ENCODE measurements at places on chromosomes 16 and 17.

DNA sequence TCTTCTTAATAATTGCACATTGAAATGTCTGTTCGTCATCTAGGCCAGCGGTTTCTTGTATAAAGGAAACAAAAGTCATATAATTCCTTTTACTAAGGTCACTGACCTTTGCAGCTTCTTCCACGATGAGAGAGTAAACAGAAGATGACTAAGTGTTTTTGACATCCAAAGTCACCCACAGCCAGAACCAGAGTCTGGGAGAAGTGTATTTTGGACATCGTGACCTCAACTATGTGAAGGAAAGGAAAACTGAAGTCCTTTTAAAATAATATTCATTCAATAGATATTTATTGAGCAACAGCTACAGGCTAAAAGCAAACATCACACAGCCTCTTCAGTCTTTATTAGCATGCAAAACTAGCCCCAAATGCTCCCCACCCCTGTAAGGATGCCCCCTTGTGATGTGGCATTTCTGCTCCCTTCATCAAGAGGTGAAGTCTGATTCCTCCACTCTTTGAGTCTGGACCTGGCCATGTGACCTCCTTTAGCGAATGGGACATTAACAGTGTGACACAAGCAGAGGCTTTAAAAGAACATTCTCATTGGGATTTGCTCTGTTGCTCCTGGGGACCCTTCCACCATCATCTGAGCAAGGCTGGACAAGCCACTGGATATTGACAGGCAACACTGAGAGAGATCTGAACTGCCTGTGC, 8.1 kb upstream of the PMP22 start:
- DNase-seq: peak; percentile 98

DNA sequence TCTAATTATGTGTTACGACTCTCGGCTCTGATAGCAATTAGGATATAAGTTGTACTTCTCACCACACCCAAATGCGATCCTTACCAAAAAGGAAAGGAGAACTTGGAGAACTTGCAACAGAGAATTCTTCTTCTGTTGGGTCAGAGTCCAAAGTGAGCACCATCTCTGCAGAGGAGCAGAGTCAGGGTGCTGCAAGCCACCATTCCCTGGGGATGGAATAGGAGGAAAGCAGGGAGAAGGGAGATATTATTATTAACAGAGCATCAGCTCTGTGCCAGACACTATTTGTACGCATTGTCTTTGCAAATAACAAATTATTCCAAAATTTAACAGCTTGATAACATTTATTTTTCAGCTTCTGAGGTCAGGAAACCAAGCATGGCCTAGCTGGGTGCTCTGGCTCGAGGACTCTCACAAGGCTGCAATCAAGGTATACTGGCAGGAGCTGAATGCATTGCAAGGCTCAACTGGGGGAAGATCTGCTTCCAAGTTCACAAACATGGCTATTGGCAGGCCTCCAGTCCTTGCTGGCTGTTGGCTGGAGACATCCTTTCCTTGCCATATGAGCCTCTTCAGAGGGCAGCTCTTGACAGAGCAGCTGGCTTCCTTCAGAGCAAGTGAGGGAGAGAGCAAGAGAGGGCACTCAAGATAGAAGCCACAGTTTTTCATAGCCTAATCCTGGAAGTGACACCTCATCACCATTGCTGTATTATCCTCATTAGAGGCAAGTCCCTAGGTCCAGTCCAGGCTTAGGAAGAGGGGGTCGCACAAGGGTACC, 296.2 kb upstream of the CDH5 start:
- DNase-seq: peak; percentile 43

DNA sequence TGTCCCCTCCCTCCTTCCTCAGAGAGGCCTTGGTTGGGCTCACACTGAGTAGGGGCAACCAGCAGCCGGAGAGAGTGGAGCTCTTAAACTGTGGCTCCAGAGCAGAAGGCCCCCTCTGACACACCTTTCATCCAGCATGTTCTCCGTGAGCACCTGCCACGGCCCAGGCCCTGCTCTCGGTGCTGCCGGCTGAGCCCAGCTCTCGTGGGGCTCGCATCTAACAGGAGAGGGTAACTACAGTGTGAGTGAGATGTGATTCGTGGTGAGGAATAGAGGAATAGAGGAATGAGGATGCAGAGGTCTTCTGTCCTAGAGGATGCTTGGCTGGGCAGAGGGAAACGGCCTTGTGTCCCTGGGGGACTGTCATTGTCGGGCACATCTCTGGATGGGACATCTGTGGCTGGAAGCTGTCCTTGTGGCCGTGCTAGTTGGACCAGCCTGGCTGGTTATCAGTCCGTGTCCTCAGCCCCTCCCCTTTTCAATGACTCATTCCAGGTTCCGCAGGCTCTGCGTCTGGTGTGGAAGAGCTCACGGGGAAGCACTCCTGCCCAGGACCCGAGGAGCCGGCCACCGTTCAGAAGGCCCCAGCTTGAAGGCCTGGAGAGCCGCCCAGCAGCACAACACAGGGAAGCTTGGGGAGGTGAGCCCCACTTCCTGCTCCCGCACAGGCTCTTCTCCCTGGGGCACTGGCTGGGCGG, 11.9 kb upstream of the DNASE1 start:
- peak; percentile 71 for DNase-seq

GRCh38 chr17:19388791-19389785, 2.1 kb upstream of the MFAP4 start:
- DNase-seq: no peak

- no peak for DNase-seq
Measured at GRCh38 chr17:70420861-70421445, 251.6 kb downstream of the KCNJ2 start.

DNA sequence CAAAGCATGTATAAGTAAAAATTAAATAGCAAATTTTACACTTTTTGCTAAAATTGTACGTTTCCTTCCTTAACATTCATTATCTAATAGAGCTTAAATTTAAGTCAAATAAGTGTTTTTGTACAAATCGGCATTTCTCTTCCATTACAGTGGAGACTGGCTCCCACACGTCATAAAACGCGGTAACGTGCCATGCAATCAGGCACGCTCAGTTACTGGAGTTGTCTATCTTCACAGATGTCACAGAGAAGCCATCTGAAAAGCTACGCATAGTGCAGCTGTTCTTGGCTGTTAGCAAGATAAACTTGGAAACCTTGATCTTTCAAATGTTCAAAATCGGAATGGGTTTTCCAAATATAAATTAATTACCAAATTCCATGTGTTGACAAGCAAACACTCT, 165.3 kb downstream of the STX8 start:
- no peak for DNase-seq

DNA sequence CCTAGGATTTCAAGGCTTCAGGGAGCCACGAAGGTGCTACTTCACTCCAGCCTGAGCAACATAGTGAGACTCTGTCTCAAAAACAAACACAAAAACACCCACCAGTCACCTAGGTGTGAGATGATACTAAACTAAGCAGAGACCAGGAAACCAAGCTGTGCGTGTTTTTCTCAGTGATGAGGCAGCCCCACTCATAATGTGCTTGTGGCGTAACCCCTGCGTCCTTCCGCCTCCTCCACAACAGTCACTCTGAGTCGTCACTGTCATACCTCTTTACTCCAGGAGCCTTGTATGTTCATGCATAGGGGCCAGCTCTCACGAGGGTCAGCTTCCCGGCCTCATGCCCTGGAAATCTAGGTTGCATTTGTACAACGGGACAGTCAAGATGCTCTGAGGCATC, 31.1 kb upstream of the SLC47A1 start:
- DNase-seq: no peak

GRCh38 chr17:78057113-78057740, 71.3 kb downstream of the TMC6 start:
- no peak for DNase-seq

DNA sequence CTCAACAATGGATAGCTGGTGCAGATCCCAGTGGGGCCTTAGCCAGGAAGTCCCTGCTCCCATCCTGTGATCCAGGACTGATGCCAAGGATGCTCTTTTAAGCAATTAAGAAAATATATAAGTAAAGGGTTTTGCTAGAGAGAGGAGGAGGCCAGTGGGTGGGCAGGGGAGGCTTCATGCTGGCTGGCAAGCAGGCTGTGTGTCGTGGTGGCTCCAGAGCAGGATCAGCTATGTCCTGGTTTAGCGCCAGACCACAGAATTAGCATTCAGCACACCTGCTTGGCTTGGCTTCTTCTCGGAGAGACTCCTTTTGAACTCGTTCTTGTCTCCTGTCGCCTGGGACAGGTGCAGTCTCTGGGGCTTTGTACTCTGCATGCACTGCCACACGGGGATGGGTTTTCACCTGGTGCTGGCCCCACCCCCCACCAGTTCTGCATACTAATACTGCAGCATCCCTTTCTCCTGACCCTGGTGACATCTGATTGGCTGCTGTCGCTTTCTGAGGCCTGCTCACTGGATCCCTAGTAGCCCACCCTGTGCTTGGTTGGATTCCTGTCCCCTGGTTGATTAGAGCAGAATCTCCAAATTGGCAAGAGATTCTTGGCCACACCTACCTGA, 66.1 kb downstream of the PLD6 start:
- DNase-seq: no peak

DNA sequence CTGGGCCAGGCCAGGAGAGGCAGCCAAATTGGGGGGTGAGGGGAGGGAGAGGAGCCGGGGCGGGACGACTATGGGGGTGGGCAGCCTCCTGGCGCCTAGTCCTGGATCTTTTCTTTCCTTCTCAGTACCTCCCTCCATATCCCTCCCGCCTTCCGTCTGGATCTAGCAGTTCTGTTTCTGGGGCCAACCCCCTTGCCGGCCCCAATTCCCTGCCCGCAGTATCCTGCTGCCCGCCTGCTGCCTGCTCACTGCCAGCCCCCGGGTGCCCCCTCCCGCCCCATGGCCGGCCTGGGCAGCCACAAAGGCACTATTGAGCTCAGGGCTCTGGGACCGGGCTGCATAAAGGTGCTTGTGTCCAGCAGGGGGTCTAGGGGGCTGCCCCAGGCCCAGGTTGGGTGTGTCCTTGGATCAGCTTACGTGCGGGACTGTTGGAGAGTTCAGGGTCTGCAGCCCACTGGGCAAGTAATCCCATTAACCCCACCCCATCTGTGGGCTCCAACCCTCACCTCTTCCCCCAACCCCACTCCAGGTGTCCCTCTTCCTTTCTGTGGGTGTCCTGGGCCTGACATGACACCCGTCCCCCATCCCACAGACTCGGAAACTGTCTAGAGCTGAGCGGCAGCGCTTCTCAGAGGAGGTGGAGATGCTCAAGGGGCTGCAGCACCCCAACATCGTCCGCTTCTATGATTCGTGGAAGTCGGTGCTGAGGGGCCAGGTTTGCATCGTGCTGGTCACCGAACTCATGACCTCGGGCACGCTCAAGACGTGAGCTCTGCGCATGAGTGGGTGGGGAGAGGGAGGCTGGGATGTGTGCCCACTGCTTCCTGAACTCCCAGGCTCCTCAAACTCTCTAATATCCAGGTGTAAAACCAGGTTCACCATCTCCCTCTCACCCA, 2.0 kb downstream of the WNK4 start:
- no peak for DNase-seq

DNA sequence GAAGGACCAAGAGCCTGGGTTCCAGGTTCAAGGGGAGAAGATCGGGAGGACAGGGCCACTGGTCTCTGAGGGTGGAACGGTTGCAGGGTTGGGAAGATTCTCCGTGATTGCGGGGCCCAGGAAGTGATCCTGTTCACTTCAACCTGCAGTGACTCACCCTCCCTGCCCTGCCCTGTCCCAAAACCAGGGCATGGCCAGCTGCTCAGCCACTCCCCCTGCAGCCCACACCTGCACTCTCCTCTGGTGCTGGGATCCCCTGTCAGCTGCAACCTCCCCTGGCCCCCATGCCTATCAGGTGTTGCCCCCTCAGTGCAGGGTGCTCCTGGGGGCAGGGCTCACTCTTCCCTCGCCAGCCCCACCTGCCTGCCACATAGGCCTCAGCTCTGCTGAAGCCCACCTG, 1.1 kb downstream of the RUNDC3A start:
- no peak for DNase-seq

GRCh38 chr16:23871924-23872323, 36.1 kb downstream of the PRKCB start:
- DNase-seq: no peak

- peak; percentile 81 for DNase-seq
Measured at GRCh38 chr16:2927010-2927646, 15.4 kb downstream of the FLYWCH1 start.

DNA sequence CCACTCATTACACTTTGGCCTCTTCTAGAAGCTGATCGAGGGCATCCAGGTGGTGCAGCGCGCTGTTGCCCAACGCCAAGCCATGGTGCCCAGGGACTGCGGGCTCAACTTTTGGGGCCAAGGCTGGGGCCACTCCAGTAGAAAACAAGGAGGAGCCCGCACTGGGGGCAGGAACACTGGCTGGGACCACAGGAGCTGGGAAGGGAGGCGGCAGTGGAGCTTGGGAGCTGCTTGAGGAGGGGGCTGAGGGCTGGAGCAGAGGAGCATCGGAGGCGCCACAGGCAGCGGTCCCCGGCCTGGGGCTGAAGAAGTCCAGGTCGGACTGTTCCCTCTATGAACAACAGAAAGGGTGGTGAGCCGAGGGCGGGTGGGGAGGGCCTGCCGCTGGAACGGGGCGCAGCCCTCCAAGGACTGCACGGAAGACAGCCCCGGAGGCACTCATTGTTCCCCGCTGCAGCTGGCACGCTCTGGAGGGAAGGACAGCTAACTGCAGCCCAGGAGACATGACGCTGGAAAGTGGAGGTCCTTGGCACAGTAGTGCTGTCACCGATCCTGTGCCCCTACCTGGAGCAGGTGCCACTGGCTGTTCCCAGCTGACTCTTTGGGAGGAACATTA, 21.5 kb downstream of the GGA3 start:
- no peak for DNase-seq

GRCh38 chr16:11024333-11025053, 80.1 kb downstream of the CLEC16A start:
- DNase-seq: no peak

- peak; percentile 64 for DNase-seq
Measured at GRCh38 chr16:85592700-85593493, 20.2 kb upstream of the GSE1 start.

DNA sequence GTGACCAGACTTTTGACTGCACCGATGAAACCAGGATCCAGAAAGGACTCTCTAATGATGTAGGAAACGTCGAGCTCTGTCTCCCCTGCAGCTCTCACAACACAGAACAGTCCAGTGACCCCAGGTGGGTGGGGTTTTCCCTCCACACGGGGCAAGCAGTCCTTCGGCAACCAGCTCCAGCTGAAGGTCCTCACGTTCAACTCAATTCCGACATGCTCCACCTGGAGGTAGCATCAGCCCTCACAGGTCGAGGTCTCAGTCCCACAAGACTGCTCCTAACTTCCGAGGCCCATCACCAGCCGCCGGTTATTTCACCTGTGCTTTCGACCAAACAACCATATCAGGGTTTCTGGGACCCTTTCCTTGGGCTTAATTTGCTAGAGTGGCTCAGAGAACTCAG, 28.2 kb downstream of the ITGAE start:
- no peak for DNase-seq

- no peak for DNase-seq
Measured at GRCh38 chr17:16383216-16383615, 2.3 kb downstream of the UBB start.

GRCh38 chr16:79076047-79076767, 524.3 kb downstream of the MAF start:
- no peak for DNase-seq
